GM12892 (cell line): ENCODE measurements at places on chromosomes 5 and 9.

- no peak for DNase-seq
These were observed 208.7 kb upstream of the IER5L start for GRCh38 chr9:129386812-129387177.

DNA sequence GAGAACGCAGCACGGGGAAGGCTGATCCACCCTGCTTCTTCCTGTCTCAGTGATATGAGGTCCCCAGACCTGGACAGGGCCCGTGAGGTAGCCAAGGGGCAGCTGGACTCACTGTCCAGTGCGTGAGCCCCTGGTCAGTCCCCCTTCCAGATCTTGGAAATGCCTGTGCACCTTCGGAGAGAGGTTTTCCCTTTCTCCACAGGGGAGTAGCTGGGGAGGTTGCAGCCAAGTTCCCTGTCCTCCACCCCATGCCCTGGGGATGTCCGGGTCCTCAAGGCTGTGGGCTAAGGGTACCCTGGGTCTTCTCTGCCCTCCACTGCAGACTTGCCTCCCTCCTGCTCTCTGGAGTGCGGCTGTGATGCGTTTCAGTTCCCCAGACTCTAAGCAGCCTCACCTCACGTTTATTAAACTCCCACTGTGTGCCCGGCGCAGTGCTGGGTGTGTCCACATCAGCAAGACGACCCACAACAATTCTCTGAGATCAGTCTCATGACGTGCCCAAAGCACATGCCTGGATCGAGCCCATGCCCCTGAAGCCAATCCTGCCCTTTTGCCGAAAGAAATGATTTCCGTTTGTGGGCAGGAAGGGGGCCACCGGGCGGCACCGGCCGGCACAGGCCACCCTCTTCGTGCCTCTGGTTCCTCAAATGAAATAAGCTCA, 101.3 kb upstream of the PHYKPL start:
- DNase-seq = no peak

GRCh38 chr9:126947529-126947928, 32.9 kb downstream of the RALGPS1 start:
- no peak for DNase-seq

DNA sequence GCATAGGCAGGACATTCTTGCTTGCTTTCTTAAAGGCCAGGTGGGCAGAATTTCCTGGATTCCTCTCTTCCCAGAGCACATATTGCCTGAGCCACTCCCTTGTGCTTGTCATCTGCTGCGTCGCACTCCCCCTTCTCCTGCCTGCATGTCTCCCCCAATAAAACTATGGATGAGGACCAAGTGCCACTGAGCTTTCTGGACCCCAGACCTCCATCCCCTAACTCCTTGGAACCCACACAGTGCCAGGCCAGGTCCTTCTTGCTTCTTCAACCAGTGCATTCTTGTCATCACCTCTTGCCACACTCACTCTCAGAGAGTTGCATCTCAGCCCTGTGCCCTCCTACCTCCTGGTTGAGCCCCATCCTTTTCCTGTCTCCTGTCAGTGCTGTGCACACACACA, 157.9 kb upstream of the PANK3 start:
- DNase-seq = no peak
